ENCODE measurements at places on chromosomes 11 and 22. TPM values are rescaled to one million over a fixed set of nuclear protein-coding genes. Genes with fewer than 3 reads are reported as not detected.

DNA sequence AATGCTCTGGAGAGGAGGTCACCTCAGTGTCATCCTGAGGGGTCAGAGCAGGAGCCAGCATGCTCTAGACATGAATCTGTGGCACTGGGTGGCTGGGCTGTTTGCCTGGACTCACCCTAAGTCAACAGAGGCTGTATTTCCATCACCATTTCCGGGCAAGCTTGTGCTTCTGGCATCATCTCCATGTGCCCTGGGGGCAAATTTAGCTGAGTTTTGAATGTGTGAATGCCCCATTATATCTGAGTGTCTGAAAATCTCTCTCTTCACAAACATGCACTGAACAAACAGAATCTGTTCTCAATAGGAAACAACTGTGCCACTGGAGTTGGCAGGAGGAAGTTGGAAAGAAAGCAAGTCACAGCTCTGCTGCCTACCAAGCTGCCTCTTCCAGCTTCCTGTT is 356.2 kb downstream of the GRM5 start:
- DNase-seq = no peak

GRCh38 chr11:3111919-3112690 is 53.0 kb downstream of the OSBPL5 start:
- no peak for DNase-seq

DNA sequence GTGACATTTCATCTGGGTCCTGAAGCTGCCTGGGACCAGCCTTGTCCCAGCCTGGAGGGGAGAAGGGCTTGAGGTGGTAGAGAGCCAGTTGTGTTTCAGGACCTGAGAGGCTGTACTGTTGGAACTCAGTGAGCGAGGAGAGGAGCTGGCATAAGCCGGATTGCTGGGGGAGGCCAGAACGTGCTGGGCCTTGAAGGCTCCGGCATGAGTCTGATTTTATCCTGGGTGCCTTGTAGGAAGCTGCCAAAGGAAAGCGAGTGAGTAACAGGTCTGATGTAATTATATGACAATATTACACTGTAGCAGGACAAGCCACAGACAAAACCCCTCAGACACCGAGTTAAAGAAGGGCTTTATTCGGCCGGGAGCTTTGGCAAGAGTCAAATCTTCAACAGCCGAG is 17.2 kb downstream of the AP2A2 start:
- peak; percentile 80 for DNase-seq

DNA sequence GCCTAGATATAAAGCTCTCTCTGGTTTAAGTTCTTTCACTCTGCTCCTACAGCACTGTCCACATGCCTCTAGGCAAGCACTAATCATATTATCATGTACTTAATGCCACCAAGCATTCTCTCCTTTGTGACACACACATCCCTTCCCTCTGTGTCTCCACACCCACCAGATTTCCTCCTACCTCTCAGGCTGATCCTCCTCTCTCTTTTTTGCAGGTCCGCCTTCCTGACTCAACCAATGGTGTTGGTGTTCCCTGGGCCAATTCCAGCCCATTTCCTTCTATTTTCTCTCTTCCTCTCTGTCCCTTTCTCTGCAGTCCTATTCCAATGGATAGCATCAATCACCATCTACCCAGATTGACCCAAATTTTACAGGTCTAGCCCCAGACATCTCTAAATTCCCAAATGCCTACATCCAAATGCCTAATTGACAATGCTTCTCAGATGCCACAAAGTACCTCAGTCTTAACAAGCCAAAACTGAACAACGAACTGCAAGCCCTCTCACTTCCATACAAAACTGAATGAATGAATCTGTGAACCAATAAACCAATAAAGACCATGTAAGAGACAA is 504 bp upstream of the ZNF215 start:
- peak; percentile 31 for DNase-seq

- no peak for DNase-seq
Measured at GRCh38 chr11:66186470-66186869, 82.0 kb upstream of the RAB1B start.

- no peak for DNase-seq
Measured at GRCh38 chr22:24706054-24706453, 68.5 kb downstream of the PIWIL3 start.

GRCh38 chr11:65779669-65779918 is 1.2 kb downstream of the AP5B1 start:
- no peak for DNase-seq

GRCh38 chr11:34165121-34165520 is 59.7 kb downstream of the NAT10 start:
- DNase-seq = no peak

- no peak for DNase-seq
Measured at GRCh38 chr22:25540908-25541660, 23.4 kb upstream of the GRK3 start.

GRCh38 chr11:66924272-66924671 is 33.9 kb downstream of the PC start:
- DNase-seq = no peak

- peak; percentile 35 for DNase-seq
Measured at GRCh38 chr11:113006896-113007445, 45.8 kb downstream of the NCAM1 start.

DNA sequence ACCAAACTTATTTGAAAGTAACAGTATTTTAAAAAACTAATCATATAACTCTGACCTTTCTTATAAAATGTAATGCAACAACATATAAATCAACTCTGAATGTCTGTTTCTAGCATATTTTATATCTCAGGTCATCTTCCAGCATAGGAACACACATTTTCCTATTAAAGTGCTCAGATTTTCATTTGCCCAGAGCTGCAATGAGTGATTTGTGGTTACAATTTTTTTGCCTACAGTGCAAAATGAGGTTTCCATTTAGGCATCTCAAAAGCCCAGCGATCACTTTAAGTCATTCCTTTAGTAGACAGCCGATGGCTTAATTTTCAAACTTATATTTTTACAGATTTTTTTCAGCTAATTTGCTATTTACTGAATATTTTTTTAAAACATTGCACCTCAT is 1.0 kb downstream of the LYVE1 start:
- DNase-seq = no peak

DNA sequence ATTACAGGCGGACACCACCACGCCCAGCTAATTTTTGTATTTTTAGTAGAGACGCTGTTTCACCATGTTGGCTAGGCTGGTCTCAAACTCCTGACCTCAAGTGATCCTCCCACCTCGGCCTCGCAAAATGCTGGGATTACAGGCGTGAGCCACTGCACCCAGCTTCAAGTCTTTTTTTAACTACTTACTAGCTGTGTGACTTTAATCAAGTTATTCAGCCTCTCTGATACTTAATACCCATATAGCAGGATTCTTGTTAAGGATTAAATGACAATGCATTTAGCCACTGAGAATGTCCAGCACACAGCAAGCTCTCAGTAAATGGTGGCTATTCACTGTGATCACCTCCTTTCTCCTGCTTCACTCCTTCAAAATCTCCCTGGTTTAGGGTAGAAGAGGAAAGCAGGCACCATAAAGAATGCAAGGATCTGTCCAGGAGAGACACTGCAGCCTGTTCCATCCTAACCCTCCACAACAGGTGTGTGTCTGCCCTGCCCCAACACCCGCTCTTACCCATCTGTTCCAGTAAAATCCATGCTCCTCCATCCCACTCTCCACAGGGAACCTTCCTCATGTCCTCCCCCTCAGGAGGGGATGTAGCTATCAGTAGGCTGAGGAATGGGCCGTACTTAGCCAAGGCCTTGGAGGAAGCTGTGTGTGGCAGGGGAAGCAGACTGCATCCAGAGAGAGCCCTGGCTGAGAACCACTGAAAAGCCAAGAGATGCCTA is 69.3 kb downstream of the MICAL3 start:
- no peak for DNase-seq

- DNase-seq = no peak
Measured at GRCh38 chr11:76163289-76163880, 42.9 kb downstream of the WNT11 start.

DNA sequence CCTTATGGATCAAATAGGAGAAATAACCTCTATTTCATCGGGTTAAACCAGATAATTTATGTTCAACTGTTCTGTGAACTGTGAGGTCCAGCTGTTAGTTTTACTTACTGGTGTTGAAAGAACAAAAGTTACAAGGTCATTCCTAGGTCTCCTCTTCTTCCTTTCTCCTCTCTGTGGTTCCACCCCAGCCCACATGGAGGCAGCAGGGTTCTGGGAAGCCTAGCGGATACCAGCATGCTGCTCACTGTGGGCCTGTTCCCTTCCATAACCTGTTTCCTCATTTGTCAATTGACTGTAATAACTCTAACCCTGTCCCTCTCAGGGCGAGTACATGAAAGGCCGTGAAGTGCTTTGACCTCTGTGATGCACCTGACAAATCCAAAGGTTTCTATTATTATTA is 27.8 kb downstream of the RELT start:
- no peak for DNase-seq

DNA sequence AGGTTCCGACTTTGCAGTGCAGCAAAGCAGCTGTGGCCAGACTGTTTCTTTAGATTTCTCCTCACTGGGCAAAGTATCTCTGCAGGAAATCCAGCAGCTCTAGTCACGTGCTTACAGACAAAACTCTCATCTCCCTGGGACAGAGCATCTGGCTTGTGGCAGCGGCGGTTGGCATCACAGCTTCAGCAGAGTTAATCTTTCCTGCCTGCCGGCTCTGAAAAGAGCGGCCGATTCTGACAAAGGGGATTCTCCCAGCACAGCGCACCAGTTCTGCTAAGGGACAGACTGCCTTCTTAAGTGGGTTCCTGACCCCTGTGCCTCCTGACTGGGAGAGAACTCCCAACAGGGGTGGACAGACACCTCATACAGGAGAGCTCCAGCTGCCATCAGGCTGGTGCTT is 1357.3 kb upstream of the TENM4 start:
- DNase-seq = no peak

DNA sequence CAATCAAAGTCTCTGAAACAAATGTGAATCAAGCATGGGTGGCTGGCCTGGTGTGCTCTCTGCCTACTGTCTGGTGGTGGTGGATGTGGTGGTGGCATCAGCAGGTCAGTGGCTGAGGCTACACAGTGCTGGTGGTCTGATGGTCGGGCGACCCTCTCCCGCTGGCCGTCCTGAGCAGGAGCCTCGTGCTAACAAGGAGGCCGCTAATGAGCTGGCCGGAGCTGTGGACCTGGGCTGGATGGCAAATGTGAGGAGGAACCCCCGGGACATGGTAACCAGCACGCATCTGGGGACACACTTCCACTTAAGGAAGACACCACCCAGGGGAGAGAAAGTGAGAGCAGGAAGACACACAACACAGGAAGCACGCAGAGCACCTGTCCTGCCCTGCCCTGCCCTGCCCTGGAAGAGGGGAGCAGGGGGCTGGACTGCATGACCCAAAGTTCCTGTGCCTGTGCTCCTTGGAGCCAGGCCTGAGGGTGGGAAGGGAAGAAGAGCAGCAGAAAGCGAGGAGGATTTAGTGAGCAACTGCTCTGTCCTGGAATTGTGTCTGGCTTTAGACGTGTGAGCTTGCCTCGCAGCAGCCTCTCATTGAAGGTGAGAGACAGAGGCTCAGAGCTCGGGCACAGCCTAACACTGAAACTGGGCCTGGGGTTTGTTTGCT is 23.7 kb downstream of the SLC37A2 start:
- no peak for DNase-seq

DNA sequence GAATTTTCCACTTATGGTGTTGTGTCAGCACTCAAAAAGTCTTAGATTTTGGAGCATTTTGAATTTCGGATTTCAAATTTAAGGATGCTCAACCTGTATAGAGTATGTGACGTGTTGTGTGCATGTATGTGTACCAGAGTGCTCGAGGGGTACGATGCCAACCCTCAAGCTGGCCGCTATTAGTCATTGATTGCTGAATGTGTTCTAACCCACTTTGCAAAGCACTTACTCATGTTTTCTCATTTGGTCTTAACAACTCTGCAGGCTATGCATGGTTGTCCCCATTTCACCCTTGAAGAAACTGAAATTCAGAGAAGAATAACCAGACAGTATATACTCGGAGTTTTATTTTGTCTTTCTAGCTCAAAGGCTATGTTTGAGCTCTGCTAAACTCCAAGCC is 196.4 kb upstream of the TENM4 start:
- DNase-seq = no peak

- no peak for DNase-seq
Measured at GRCh38 chr11:57482782-57483561, 22.6 kb downstream of the RTN4RL2 start.

DNA sequence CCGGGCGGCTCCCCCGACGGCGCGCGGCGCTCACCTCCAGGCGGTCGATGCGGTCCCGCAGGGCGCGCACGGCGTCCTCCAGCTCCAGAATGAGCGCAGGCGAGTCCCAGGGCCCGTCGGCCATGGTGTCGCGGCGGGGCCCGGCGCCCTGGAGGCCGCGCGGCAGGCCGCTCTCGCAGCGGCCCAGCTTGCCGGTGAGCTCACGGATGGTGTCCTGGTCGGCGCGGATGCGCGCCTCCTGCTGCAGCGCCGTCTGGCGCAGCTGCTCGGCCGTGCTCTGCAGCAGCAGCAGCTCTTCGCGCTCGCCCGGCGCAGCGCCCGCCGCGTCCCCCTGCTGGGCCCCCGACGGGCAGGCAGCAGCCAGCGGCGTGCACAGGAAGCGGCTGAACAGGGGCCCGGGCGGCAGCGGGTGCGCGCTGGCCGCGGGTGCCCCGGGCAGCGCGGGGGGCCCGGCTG is 599 bp downstream of the NPTXR start:
- DNase-seq = peak; percentile 83

DNA sequence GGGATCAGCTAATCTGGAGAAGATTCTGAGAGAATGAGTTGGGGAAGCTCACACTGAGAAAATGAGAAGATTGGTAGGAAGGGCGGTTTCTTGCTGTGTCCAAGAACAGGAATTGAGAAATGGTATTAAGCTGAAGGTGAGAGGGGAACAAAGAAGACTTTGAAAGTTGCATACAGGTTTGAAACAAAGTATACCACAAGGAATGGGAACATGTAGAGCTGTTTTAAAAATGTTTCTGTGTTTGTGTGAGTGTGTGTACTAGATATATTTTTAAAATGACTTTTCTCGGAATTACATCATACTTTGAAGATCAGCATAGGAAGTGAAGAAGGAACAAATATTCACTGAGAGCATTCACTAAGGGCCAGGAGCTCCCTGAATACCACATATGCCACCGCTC is 24.4 kb upstream of the IZUMO1R start:
- no peak for DNase-seq

SEPTIN3 gene
- 0.05 TPM for polyA plus RNA-seq

PLAAT3 gene
- 11.4 TPM for polyA plus RNA-seq

SHANK3 gene
- 0.12 TPM for polyA plus RNA-seq

PIK3C2A gene
- 45.4 TPM for polyA plus RNA-seq

VPS11 gene
- polyA plus RNA-seq = 9.1 TPM

CASP5 gene
- not detected for polyA plus RNA-seq

TRIM48 gene
- polyA plus RNA-seq = not detected

POU2AF1 gene
- not detected for polyA plus RNA-seq

OR6T1 gene
- not detected for polyA plus RNA-seq

FGF4 gene
- polyA plus RNA-seq = not detected

All from fibroblast of lung (primary cell).